Caco-2 (cell line): ENCODE measurements at places on chromosomes 3 and 15.
A peak's percentile ranks its signal among the peaks of the same experiment; 100 is the strongest.

DNA sequence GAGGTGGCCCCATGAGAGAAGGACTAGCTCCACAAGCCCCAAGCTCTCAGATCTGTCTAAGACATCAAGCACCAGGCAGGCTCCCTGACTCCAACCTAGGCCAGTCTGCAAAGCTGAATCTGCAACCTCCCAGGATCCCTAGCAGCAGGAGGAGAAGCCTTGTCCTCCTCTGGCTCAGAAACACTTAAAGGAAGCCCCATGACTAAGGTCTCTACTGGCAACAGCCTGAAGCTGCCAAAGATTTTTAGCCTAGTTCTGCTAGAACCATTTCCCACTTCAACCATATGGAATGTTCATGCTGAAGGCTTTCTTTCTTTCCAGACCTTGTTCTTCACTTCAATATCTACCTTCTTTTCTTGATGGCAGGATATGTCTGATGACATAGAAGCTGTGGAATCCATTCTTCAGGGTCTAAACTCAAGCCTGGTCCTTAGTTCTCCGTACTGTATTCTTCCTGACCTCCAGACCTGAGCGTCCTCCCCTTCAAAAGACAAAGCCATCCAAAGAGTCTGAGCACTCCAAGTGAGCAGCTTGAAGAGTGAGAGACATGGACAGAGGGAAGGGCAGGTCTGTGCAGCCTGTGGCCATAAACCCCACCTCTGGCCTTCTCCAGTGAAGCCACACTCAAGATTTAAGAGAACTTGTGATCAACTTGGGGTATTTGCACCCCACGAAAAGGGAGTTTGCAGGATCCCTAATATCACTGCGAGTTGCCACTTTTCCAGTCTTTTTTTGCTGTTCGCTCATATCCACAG lies 23.1 kb downstream of the SST start:
- no peak overlapping the region for H3K27ac ChIP-seq
- no peak for DNase-seq
- no peak overlapping the region for H3K4me3 ChIP-seq
- H3K27me3 ChIP-seq: peaks cover 2% of the 10 kb centered on the region; the same call in 1 of the 2 replicates
- no peaks in the 10 kb centered on the region for H3K36me3 ChIP-seq

DNA sequence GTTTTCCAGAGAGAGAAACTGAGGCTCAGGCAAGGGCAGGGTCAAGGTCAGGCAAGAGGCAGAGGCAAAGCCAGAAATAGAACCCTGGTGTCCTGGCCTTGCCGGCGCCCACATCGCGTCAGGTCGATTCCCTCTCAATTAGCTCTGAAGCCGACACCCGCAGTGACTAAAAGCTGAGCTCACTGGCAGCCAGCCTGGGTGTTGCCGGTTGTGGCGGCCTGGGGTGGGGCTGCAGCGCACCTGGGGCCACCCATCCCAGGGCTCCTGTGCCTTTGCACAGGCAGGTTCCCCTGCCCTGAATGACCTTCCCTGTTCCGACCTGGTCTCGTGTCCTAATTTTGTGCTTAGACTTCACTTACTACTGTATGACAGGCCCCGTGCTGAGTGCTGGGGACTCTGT lies 6.2 kb downstream of the SEMA3F start:
- DNase-seq: no peak
- no peaks in the 10 kb centered on the region for H3K27me3 ChIP-seq
- H3K36me3 ChIP-seq: no peaks in the 10 kb centered on the region
- H3K27ac ChIP-seq: no peak overlapping the region
- H3K4me3 ChIP-seq: no peak overlapping the region

DNA sequence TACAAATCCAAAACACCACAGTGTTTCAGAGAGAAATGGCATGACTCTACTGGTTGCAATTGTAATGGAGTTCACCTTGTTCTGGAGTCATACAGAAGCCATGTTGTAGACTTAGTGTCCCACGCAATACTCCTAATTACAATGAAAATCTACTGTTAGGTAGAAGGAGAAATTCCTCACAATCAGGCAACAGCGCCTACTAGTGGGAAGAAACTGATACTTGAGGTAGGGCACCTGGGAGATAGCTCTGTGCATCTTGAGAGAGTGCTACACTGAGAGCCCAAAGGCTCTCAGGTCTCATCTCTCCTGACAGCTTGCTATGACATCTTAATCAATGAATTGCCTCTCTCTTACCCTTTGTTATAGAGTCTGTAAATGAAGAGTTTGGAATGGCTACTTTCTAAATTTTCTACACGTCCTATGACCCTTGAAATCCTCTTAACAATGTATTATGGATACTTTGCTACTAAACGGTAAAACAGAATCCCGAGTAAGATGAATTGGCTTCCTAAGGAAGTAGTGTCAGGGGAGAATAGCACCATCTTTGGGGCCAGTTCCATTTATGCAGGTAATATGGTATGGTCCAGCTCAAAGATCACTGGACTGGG lies 422.7 kb upstream of the TPRG1 start:
- no peaks in the 10 kb centered on the region for H3K27me3 ChIP-seq
- H3K36me3 ChIP-seq: no peaks in the 10 kb centered on the region; the same call in 1 of the 2 replicates
- H3K4me1 ChIP-seq: peaks cover 47% of the 10 kb centered on the region
- no peak overlapping the region for H3K27ac ChIP-seq
- H3K4me3 ChIP-seq: no peak overlapping the region
- DNase-seq: no peak

- H3K4me1 ChIP-seq: no peaks in the 10 kb centered on the region
- no peak overlapping the region for H3K4me3 ChIP-seq
- H3K27ac ChIP-seq: no peak overlapping the region
- H3K36me3 ChIP-seq: no peaks in the 10 kb centered on the region
Measured at GRCh38 chr3:53137835-53138446, 7.7 kb upstream of the RFT1 start.

DNA sequence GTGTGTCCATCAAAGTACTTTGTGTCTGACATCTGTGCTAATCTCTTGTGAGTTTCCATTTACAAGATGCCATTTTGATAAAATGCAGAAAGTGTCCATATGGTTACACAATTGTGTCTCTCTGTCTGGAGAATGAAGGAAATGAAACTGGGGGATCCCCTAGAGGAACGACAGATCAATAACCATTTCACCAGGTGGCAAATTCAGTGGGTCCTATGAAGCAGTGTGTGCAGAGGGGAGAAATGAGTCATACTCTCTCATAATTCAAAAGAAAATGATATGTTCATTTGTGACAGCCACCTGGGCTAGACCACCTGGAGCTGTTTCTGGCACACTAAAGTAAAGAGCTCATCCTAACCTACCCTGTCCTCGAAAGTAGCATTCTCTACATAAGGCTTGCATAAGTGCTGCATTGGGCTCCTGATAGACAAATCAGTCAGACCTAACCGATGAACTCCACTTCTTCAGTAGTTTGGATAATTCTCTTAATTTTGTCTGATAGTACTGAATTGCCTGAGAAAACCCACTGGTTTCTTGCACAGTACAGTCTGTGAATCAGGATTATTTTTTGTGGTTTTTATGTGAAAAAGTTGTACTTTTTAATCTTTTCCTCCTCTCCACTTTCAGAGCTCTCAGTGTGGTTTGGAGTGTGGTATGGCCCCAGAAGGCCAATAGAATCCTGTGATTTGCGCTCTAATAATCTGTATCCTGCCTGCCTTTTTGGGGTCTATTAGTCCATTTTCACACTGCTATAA lies 10.3 kb upstream of the CD47 start:
- no peak for DNase-seq
- no peaks in the 10 kb centered on the region for H3K4me1 ChIP-seq
- H3K36me3 ChIP-seq: no peaks in the 10 kb centered on the region

GRCh38 chr3:183586477-183586876 lies 31.0 kb upstream of the KLHL6 start:
- H3K4me3 ChIP-seq: no peak overlapping the region
- H3K4me1 ChIP-seq: peaks cover 20% of the 10 kb centered on the region
- H3K27me3 ChIP-seq: no peaks in the 10 kb centered on the region
- H3K36me3 ChIP-seq: no peaks in the 10 kb centered on the region
- no peak overlapping the region for H3K27ac ChIP-seq

DNA sequence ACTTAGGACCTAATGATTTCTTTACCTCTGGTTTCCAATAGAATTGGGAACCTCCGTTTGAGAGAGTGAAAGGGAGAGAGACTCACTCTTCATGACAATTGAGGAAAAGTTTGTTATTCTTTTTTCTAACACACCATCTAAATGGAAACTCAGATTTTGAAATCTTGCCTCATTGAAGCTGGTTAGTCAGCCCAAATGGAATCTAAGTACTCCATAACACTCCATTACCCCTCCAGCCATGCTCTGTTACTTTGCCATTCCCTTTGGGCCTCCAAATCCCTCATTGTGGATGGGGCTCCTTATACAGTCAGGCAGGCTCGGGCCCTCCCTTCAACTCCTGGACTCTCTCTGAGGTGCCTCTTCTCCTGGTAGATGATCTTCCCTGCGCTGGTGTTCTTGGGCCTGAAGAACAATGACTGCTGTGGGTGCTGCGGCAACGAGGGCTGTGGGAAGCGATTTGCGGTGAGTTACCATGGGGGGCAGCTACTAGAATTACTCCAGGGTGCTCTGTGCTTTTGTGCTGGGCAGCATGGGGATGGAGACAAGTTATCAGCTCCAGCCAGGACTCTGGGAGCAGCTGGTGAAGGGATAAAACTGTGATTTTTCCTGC lies 1.1 kb downstream of the TM4SF4 start:
- H3K4me1 ChIP-seq: peaks cover 32% of the 10 kb centered on the region
- H3K27ac ChIP-seq: no peak overlapping the region
- H3K4me3 ChIP-seq: no peak overlapping the region
- H3K36me3 ChIP-seq: no peaks in the 10 kb centered on the region
- no peak for DNase-seq

DNA sequence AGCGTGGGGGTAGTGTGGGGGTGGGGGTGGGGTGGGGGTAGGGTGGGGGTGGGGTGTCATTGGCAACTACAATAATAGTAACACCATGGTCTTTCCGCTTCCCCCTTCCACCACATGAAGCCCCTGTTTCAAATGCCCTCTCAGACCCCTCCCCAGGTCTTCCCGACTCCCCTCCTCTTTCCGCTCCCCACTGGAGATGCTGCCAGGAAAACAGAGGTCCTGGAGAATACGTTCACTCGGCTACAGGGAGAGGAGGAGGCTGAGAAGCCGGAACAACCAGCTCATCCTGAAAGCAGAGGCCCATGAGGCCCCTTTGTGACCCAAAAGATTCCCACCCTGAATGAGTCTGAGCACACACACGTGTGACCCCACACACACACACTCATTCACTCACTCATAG lies 75.4 kb downstream of the CPN2 start:
- H3K27me3 ChIP-seq: no peaks in the 10 kb centered on the region
- no peak for DNase-seq
- peak overlapping the region; percentile 46 for H3K27ac ChIP-seq
- no peaks in the 10 kb centered on the region for H3K36me3 ChIP-seq
- H3K4me3 ChIP-seq: no peak overlapping the region

- H3K27ac ChIP-seq: no peak overlapping the region
- no peaks in the 10 kb centered on the region for H3K36me3 ChIP-seq
- H3K27me3 ChIP-seq: no peaks in the 10 kb centered on the region
- no peak overlapping the region for H3K4me3 ChIP-seq
- H3K4me1 ChIP-seq: peaks cover 10% of the 10 kb centered on the region
Measured at GRCh38 chr3:45214061-45214680, 11.9 kb downstream of the TMEM158 start.

DNA sequence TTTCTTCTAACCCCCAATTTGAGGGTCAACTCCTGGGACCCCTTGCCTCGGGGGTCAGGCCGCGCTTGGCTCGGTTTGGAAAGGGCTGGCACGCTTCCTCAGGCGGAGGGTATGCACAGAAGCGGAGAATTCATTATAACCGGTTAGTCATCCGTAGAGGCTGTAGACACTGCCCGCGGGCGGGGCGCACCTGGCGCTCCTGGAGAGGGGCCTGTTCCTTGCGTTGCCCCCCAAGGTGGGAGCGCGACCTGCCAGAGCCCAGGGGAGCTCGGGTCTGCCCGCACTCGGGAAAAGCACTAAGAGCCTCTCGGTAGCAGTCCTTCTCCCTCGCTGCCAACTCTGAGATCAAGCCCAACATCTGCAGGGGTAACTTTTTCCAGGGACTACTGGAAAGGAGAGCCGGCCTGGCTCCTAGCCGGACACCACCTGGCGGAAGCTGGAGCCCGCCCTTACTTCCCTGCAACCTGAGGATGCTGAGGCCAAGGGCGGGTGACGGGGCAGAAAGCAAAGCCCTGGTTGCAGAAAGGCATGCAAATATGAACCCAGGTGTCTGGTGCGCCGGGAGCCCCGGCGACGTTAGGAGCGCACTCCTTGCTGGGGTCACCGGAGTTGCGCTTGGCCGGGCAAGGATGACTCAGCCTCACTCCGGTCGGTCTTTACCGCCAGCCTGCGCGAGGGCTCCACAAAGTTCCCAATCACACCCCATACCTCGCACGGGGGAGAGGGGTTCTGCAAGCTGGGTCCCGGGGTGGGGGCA lies 1.5 kb upstream of the CACNA2D3 start:
- H3K4me1 ChIP-seq: peaks cover 3% of the 10 kb centered on the region; the same call in 1 of the 2 replicates
- DNase-seq: no peak
- peaks cover 4% of the 10 kb centered on the region for H3K27me3 ChIP-seq
- no peak overlapping the region for H3K4me3 ChIP-seq

DNA sequence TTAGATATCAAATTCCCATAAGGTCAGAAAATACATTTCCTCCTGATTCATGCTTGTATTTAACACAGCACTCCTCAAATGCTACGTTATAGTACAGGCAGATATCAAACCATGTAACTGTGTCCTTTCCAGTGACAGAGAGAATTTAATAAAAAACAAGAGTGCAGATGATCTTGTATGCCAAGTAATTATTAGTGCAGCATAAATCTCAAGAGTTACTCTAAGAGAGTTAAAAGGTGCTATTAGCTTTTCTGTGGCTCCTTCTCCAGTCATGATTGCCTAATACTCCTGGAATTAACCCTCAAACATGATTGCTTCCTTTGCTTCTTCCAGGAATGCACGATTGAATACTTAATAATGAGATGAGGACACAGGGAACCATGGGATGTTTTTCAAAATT lies 413.0 kb upstream of the DPH6 start:
- no peaks in the 10 kb centered on the region for H3K27me3 ChIP-seq
- H3K36me3 ChIP-seq: no peaks in the 10 kb centered on the region
- no peak for DNase-seq
- no peak overlapping the region for H3K4me3 ChIP-seq
- H3K4me1 ChIP-seq: no peaks in the 10 kb centered on the region
- H3K27ac ChIP-seq: no peak overlapping the region
